ENCODE measurements at places on chromosomes 7 and 10.
A peak's percentile ranks its signal among the peaks of the same experiment; 100 is the strongest.

DNA sequence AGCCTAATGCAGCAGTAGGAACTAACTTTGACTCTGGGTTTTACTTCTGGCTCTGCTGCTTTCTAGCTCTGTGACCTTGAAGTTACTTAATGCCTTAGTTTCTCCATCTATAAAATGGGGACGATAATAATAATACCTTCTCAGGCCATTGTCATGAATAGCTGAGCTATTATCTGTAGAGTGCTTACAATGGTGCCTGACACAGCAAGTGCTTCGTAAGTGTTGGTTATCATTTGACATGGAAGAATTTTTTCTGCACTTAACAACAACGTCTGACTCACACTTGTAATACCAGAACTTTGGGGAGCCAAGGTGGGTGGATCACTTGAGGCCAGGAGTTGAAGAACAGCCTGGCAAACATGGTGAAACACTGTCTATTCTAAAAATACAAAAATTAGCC lies 140.5 kb downstream of the ARL4A start:
- no peak for DNase-seq

DNA sequence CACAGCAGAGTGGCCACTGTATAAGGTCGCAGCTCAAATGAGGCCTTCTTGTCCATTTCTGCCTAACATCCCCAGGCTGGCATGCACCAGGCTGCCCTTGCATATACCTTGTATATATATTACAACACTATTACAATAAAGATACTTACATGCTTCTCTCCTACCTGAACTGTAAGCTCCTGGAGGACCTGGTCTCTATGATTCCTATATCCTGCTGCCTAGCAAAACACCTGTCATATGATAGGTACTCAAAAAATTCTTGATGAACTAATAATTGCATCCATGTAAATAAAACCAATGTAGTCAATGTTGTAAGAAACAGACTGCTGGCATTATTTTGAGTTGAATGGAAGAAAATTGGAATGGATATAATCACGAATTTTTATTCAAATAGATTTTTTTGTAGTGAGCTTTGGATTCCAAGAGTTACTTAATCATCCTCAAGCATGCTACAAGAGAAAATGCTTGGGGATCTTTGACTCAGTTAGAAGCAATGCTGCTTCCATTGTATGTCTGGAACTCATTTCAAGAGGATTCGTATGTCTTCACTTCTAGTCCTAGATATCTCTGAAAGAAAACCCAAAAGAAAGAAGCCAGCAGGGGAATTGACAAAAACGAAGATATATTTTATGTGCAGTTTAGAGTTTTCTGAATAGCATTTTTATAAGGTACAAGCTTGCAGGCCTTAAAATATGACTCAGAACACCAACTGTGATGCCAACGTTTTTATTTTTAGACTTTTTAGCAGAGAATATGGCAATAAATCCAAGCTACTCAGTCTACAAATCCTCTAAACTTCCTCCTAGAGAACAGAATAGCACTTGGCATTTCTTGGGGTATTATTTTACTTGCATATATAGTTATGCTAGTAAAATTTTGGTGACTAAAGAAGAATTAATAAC lies 53.1 kb downstream of the OSBPL3 start:
- no peak for DNase-seq

- DNase-seq, result peak; percentile 19
Observed at GRCh38 chr10:119205894-119206602, 1.3 kb upstream of the GRK5 start.

GRCh38 chr7:14598978-14599377 lies 303.6 kb downstream of the DGKB start:
- DNase-seq, result no peak

- DNase-seq, result no peak
Observed at GRCh38 chr10:56646329-56647111, 285.5 kb upstream of the ZWINT start.

DNA sequence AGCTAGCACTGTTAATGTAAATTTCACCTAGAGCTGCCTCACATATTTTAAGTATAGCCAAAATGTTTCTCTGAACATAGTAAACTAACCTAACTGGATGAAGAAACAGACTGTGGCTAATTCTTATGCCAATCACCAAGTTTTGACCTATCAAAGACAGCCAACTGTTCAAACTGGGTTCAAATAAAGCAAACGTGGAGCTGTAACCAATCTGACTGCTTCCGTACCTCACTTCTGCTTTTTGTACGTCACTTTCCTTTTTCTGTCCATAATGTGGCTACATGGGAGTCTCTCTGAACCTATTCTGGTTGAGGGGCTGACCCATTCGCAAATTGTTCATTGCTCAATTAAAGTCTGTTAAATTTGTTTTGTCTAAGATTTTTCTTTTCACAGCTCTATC lies 66.3 kb upstream of the ETV1 start:
- no peak for DNase-seq

DNA sequence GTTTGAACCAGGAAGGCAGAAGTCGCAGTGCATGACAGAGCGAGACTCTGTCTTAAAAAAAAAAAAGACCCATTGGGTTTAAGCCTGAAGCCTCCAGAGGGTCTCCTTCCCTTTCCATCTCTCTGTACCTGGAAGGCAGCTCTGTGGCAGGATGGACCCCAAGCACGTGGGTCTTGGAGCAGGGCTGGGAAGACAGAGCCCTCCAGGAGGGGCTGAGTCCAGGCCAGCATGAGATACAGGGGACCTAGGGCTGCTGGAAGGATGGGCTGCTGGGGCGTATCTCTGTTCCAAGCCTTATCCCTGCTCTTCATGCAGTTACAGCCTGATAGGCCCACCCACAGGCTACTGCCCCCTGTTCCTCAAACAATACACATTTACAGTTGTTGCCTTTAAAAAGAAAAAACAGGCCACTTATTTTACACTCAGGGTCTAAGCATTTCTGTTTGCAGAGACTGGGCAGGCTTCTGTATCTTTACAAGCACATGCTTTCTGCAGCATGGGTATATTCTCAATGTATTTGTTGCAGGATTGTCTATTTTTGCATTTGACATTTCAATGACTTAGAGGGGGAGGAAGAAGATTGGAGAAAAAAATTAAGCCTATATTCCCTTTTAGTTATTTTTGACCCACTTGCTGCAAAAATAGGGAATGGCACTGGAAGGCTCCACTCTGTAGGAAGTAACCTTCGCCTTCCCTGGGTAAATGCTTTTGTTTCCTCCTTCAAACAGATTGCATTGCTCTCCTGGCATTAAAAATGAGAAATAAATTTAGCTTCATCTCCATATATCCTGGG lies 60.1 kb downstream of the FAM171A1 start:
- DNase-seq, result no peak

DNA sequence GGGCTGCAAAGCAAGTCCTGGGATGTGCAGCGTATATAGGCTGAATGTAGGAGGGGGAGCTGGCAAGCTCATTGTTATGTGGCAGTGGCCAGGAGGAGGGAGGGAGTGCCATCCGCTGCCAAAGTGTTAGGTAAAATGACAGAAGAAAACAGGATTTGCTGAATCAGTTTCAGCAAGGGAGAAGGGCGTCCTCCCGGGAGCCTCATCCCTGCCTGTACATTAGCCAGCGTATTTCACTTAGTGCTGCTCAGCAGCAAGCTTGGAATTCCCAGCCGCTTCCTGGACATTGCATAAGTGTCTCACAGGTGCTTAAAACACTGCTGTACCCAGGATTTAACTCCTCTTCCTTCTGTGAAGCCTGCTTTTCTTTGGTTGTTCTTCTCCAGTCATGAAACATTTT lies 2.5 kb downstream of the NIPSNAP2 start:
- no peak for DNase-seq

DNA sequence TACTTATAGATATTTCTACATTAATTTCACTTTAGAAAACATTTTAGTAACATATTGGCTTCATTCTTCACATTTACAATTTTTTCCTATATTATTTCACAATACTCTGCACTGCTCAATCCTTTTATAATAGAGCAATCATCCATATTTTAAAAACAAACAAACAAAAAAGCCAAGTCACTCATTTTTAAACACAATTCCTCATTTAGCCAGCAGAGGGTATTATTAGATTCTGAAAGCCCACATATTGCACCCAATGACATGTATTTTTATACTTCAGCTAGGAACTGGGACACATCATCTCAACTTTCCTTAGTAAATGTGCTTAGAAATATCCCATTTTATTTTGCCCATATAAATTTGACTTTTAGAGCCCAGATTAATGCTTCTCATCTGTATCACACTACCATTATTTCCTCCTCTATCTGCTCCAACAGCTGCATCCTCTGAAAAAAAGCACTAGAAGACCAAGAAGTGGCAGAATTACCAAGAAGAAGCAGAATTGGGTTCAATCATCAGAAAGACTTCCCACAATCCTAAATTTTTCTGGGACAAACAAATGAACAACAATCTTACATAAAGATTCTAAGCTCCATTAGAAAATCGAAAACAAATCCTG lies 29.5 kb downstream of the CTNNA3 start:
- no peak for DNase-seq

DNA sequence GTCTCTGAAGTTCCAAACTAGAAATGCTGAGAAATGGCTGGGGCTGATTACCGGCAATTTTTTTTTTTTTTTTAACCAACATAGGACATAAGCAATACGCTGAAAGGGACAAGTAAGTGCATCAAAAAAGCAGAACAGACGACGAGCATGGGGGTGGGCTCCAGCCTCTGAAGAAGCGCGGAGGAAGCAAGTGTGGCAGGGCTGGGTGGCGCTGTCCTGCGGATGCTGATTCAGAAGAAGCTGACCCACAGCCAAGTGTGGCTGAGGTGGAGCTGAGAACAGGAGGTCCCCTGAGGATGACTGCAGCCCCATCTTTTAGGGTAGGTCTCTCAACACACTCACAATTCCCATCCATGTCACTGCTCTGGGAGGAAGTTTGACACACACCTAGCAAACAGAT lies 65.6 kb downstream of the CTBP2 start:
- DNase-seq, result no peak

- DNase-seq, result peak; percentile 0
Observed at GRCh38 chr10:31399631-31400030, 80.6 kb downstream of the ZEB1 start.

DNA sequence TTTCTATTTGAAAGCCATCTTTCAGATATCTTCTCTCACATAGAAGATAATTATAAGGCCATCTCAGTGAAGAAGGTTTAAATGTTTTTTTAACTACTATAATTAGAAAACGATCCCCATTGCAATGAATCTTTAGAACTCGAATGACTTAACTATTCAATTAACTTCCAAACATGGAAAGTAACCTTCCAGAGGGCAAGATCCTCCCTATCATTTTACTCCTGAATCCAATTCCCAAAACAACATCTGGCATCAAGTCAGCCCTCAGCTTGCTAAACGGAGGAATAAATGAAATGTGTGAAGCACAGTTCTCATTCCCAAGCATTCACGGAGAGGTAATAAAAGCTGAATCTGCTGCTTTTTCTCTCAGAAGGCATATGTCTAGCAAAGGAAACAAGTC lies 293.4 kb downstream of the PLXDC2 start:
- DNase-seq, result no peak

GRCh38 chr7:158588878-158589442 lies 1.3 kb upstream of the PTPRN2 start:
- DNase-seq, result no peak

DNA sequence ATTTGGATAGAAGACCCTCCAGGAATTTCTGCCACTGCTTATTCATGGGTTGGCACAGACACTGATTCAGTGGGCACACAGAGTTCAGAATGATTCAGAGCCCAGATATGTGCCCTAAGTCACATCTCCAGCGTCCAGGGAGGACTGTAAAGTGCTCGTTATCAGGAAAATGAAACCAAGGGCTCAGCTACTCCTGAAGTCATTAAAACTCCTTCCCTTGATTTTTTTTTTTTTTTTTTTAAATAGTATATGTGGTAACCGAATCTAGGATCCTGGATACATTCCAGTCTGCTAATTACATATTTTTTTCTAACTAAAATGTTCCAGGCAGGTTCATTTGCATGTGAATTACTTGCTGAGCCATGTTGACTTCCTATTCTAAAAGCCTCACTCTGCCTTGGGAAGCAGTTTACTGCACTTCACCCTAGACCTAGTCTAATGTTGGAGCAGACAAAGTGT lies 34.7 kb downstream of the MET start:
- DNase-seq, result no peak

DNA sequence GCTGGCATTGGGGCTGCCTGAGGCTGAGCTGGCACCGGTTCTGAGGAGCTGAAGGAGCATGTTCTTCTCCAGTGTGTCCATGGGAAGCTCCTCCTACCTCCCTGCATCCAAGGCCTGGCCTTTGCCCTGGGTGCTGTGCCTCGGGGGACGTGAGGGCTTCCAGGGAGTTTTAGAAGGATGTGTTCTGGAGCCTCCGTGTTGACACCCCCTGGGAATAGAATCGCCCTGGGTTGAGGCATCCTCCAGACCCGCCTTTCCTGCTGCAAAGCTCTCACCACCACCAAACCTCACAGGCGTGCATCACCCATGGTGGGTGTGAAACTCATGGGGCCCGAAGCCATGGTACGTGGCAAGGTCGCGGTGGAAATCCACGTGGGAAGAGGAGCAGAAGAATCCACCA lies 95.4 kb downstream of the DYNC2I1 start:
- no peak for DNase-seq

- no peak for DNase-seq
Observed at GRCh38 chr7:108120933-108121332, 9.2 kb downstream of the LAMB4 start.

DNA sequence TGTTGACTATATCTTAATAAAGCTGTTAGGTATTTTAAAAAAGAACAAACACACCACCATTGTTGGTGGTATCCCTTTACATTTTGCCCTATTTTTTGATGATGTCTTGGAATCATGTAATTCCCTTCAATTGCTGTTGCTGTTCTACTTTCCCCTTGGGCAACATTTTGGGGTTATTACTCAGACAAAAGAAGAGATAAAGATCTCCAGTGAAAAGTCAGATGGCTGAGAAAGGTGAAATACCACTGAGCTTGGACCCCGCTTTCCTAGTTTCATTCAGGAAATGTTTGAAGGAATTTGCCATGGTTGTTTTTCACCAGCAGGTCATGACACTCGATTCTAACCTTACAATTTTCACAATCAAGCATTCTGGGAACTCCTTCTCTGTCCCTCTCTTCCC lies 84.6 kb downstream of the MACC1 start:
- no peak for DNase-seq

DNA sequence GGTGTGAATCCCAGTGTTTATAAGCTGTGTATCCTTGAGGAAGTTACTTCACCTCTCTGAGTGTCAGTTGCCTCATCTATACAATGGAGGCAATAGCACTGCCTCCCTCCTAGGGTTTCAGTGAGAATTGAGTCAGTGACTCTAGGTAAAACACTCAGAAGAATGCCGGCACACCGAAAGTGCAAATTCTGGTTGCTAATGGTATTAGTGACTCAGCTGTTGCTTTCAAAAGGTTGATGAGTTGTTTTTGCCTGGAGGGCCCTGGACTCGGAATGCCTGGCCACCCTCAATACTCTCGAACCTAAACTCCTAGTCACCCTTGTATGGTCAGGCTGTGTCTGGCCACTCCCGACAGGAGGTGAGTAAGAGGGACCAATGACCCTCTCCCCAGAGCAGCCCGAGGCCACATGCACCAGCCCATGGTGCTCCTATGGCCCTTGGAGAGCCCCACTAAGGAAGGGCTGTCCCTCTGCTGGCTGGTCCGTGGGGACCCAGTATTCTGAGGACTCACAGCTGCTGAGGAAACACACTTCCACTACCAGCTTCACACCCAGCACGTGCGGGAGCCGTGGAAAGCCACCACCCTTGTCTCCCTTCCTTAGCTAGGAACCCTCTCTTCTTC lies 60.2 kb downstream of the CALML3 start:
- no peak for DNase-seq

- DNase-seq, result no peak
Observed at GRCh38 chr7:37438906-37439652, 9.6 kb downstream of the ELMO1 start.

- DNase-seq, result no peak
Observed at GRCh38 chr7:110296321-110296720, 794.6 kb upstream of the LRRN3 start.

Data from substantia nigra (tissue), 51 donors.